ENCODE measurements at places on chromosomes 7 and 10. TPM values are rescaled to one million over a fixed set of nuclear protein-coding genes. Genes with fewer than 3 reads are reported as not detected.

DNA sequence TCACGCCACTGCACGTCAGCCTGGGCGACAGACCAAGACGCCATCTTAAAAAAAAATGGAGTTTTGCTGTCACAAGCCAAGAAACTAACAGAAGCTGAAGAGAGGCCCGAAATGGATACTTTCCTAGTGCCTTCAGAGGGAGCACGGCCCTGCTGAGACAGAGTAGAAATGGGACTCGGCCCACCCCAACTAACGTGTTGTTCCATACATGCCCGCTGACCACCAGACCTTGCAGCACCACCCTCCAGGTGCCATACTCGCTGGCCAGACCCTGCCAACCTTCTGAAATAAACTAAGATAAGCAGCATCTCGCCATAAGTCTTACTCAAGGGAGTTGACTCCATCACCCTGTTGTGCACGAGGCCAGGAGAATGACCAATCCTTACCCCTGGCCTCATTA lies 29.5 kb upstream of the TUBB8 start:
- H3K4me1 ChIP-seq = peaks cover 3% of the 10 kb centered on the region
- H3K27ac ChIP-seq = no peak overlapping the region
- H3K36me3 ChIP-seq = no peaks in the 10 kb centered on the region
- no peak overlapping the region for H3K4me3 ChIP-seq
- no peaks in the 10 kb centered on the region for H3K27me3 ChIP-seq

DNA sequence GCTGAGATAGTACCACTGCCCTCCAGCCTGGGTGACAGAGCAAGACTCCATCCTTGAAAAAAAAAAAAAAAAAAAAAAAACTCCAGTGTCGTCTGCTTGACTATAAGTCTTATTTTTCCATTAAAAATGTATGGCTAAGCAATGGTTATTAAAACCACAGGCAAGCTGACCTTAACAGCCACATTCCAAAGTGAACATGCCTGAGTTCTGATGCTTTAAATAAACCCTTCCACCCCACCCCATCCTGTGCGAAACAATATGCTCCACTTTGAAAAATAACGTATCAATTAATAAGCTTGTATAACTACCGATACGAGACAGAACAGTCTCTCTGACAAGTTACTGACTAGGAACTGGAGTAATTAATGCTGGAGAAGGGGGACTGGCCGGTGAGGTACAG lies 63.7 kb downstream of the LARP4B start:
- DNase-seq = no peak
- H3K4me1 ChIP-seq = no peaks in the 10 kb centered on the region
- no peak overlapping the region for H3K4me3 ChIP-seq
- H3K36me3 ChIP-seq = peaks cover 71% of the 10 kb centered on the region
- H3K27ac ChIP-seq = no peak overlapping the region

DNA sequence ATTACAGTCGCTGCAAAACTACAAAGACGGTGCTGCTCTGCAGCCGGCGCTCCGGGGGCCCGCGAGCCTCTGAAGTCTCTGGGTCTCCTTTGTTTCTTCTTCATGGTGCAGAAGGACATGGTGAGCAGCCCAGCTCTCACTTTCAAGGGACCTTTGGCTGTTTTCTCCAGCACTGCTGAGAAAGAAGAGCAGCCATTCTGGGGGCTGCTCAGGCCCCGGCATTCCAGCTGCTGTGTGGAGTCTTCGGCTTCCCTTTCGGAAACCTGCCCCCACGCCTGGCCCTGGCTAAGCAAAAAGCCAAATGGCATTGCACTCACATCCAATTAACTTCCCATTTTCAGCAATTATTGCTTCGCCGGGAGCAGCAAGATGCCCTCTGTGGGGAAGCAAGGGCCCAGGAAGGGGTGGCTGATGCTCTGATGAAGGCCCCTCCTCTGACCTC lies 555.7 kb downstream of the PTPRN2 start:
- no peak overlapping the region for H3K4me3 ChIP-seq
- H3K27ac ChIP-seq = no peak overlapping the region
- DNase-seq = no peak
- H3K36me3 ChIP-seq = no peaks in the 10 kb centered on the region
- no peaks in the 10 kb centered on the region for H3K4me1 ChIP-seq
- no peaks in the 10 kb centered on the region for H3K27me3 ChIP-seq

ABCC2 gene
- 0.47 TPM for total RNA-seq

GRCh38 chr10:123808286-123808685 lies 83.3 kb downstream of the CPXM2 start:
- H3K27ac ChIP-seq = no peak overlapping the region
- no peak for DNase-seq
- H3K36me3 ChIP-seq = no peaks in the 10 kb centered on the region

- H3K4me1 ChIP-seq = peaks cover 4% of the 10 kb centered on the region
- no peaks in the 10 kb centered on the region for H3K36me3 ChIP-seq
- no peaks in the 10 kb centered on the region for H3K27me3 ChIP-seq
- DNase-seq = no peak
- no peak overlapping the region for H3K27ac ChIP-seq
- H3K4me3 ChIP-seq = no peak overlapping the region
Observed at GRCh38 chr7:108063520-108063933, 60.6 kb upstream of the LAMB1 start.

ERVW-1 gene
- not detected for total RNA-seq

- no peak overlapping the region for H3K4me3 ChIP-seq
- no peak overlapping the region for H3K27ac ChIP-seq
- H3K36me3 ChIP-seq = no peaks in the 10 kb centered on the region
Observed at GRCh38 chr7:38242814-38243213, 30.6 kb downstream of the TARP start.

GRCh38 chr10:103278537-103278823 lies 1.5 kb downstream of the INA start:
- H3K4me3 ChIP-seq = no peak overlapping the region
- peaks cover 52% of the 10 kb centered on the region for H3K27me3 ChIP-seq
- H3K4me1 ChIP-seq = peaks cover 17% of the 10 kb centered on the region
- no peak overlapping the region for H3K27ac ChIP-seq
- H3K36me3 ChIP-seq = no peaks in the 10 kb centered on the region
- no peak for DNase-seq

- H3K36me3 ChIP-seq = no peaks in the 10 kb centered on the region
- H3K4me1 ChIP-seq = no peaks in the 10 kb centered on the region
- no peak for DNase-seq
- no peak overlapping the region for H3K27ac ChIP-seq
Observed at GRCh38 chr7:42426163-42426562, 189.2 kb upstream of the GLI3 start.

KCNIP2 gene
- 0.58 TPM for total RNA-seq

C10orf62 gene
- not detected for total RNA-seq

RBP4 gene
- total RNA-seq = 19.3 TPM

ASB4 gene
- total RNA-seq = not detected

ENKUR gene
- total RNA-seq = not detected

HTR5A gene
- not detected for total RNA-seq

DNA sequence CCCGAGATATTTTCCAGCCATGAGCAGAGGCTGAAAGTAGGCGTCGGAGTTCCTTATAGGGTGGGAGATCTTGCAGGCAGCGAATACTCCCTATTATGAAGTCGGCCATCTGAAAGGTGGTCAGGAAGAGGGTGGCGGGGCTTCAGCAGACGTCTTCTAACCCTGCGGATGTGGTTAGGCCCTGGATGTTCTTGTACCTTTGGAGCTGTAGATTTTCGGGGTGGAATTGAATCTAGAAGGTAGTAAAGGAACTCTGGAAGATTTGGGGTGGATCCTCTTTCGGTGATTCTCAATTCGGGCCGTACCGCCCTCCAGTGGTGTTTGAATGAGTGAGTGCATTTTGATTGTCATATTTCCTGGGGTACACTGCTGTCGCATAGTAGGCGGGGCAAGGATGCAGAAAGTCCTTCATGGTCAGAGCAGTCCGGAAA lies 635 bp downstream of the NUP205 start:
- no peaks in the 10 kb centered on the region for H3K27me3 ChIP-seq
- no peaks in the 10 kb centered on the region for H3K4me1 ChIP-seq
- H3K27ac ChIP-seq = peak overlapping the region; percentile 95
- DNase-seq = peak; percentile 67
- peak overlapping the region; percentile 61 for H3K4me3 ChIP-seq
- peaks cover 3% of the 10 kb centered on the region for H3K36me3 ChIP-seq

HOXA13 gene
- 2.5 TPM for total RNA-seq

IQUB gene
- 0.08 TPM for total RNA-seq

FAM241B gene
- not detected for total RNA-seq

NKX2-3 gene
- not detected for total RNA-seq

GRCh38 chr10:132376394-132376851 lies 20.6 kb upstream of the PWWP2B start:
- H3K27ac ChIP-seq = no peak overlapping the region
- H3K27me3 ChIP-seq = 0 out of 2 replicates have a peak, but pooled peaks cover 3% of the 10 kb centered on the region
- no peaks in the 10 kb centered on the region for H3K4me1 ChIP-seq
- no peaks in the 10 kb centered on the region for H3K36me3 ChIP-seq
- no peak overlapping the region for H3K4me3 ChIP-seq

POM121C gene
- 6.6 TPM for total RNA-seq

DNA sequence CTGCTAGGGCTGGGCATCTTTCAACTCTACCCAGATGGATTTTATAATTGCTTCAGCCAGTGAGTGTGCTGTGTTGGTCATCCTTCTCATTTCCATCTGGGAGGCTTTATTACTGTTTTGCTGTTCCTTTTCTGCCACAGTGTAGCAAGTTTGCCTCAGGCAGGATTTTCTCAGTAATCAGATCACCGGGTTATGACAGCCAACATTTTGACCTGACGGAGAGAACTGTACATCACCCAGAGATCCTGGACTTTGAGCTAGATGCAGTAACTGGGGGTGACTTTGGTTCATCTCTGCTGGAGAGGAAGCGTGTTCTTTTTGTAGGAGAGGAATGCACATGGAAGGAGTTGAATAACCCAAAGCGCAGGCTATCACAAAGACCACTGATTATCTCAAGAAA lies 111.8 kb upstream of the AGR3 start:
- no peak for DNase-seq
- H3K36me3 ChIP-seq = no peaks in the 10 kb centered on the region
- H3K27me3 ChIP-seq = no peaks in the 10 kb centered on the region
- peaks cover 27% of the 10 kb centered on the region for H3K4me1 ChIP-seq

DNA sequence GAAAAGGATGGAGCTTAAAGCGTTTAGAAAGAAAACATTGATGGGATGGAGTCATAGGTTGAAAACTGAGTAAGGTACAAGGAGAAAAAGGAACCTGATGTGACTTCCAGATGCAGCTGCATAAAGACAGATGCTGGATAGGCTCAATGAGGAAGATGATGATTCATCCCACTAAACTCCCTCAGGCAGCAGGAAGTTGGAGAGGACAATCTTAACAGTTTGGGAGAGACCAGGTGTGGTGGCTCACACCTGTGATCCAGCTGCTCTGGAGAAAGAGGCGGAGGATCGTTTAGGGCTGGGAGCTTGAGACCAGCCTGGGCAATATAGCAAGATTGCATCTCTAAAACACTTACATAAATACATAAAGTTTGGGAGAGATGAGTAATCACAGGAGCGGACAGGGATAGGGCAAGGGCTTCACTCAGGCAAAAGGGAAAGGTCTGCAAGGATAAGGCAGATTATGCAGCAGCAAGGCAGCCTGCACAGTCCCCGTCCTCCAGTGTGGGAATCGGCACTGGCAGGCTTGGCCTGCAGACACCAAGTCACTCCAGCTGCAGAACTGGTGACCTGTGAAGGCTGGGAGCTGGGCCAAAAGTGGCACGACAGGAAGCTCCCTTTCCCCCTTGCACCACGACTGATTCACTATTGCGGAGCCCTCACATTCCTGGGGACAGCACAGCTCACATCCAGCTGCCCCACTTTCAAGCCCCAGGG lies 438.5 kb downstream of the GRID1 start:
- no peak overlapping the region for H3K27ac ChIP-seq
- no peak for DNase-seq
- no peaks in the 10 kb centered on the region for H3K36me3 ChIP-seq
- H3K27me3 ChIP-seq = no peaks in the 10 kb centered on the region

ATRNL1 gene
- total RNA-seq = 36.2 TPM

- H3K4me1 ChIP-seq = no peaks in the 10 kb centered on the region
- H3K27ac ChIP-seq = no peak overlapping the region
- H3K27me3 ChIP-seq = no peaks in the 10 kb centered on the region
- H3K4me3 ChIP-seq = no peak overlapping the region
- DNase-seq = no peak
- H3K36me3 ChIP-seq = no peaks in the 10 kb centered on the region
Observed at GRCh38 chr10:82668221-82668895, 793.4 kb downstream of the NRG3 start.

CYP2W1 gene
- total RNA-seq = not detected

DNA sequence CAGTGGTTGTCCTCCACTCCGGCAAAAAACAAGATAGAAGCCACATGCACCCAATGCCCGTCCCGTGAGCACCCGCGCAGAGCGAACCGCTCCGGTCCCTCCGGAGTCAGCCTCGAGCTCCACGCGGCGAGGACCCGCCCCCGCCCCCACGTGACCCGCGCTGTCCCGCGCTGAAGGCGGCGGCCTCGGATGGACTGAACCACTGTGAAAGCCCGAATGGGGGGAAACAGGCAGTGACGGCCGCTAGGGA lies 766 bp upstream of the EIF3B start:
- peak overlapping the region; percentile 95 for H3K4me3 ChIP-seq
- peaks cover 11% of the 10 kb centered on the region for H3K4me1 ChIP-seq
- no peaks in the 10 kb centered on the region for H3K27me3 ChIP-seq
- peaks cover 31% of the 10 kb centered on the region for H3K36me3 ChIP-seq
- H3K27ac ChIP-seq = peak overlapping the region; percentile 100
- peak; percentile 87 for DNase-seq

DNA sequence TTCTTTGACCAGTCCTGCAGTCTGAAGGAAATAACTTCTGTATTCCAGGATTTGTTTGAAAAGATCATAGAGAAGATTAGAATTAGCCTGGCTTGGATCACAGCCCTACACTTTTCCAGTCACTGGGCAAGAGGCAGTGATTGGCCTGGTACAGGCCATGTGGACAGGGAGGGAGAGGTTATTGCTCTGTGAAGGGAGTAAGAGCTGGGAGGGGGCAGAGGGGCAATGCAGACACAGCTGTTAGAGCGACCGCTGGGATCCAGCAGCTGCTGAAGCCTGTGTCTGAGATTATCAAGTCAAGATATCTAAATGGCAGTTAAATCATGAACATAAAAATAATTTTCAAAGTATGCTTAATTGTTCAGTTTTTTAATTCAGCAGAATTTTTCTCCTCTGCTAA lies 257.3 kb downstream of the SDK1 start:
- no peak overlapping the region for H3K27ac ChIP-seq
- no peaks in the 10 kb centered on the region for H3K27me3 ChIP-seq
- no peak for DNase-seq
- no peak overlapping the region for H3K4me3 ChIP-seq

GRCh38 chr7:77537778-77538280 lies 734 bp downstream of the PTPN12 start:
- peaks cover 21% of the 10 kb centered on the region for H3K36me3 ChIP-seq
- H3K27me3 ChIP-seq = no peaks in the 10 kb centered on the region
- peak overlapping the region; percentile 89 for H3K27ac ChIP-seq
- peak; percentile 61 for DNase-seq
- H3K4me3 ChIP-seq = peak overlapping the region; percentile 88

Measured in SJSA1 (cell line).